ENCODE measurements at places on chromosomes 7 and 10. TPM values are rescaled to one million over a fixed set of nuclear protein-coding genes. Genes with fewer than 3 reads are reported as not detected.

DNA sequence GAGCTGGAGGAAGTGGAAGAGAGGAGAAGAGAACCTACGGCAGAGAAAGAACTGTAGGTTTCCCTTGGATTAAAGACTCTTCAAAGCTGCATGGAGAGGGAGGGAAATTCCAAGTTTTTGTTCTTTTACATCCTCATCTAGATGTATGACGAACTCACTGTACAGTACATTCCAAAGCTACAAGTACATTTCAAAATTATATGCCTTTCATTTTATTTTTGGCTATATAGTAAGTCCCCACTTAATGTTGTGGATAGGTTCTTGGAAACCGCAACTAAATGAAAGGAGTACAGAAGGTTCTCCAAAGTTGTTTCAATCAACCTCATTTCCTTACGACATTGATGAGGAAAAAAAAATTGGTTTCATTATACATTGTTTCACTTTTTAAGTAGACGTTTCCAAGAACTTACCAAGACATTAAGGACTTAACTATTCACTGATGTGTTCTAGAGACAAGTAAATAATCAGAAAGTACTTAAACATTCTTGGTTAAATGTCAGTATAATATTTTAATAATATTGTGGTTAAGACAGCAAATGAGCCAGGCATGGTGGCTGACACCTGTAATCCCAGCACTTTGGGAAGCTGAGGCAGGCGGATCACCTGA, 16.1 kb upstream of the JMJD1C start:
- DNase-seq = no peak

- DNase-seq = no peak
Measured at GRCh38 chr7:121941830-121942229, 68.9 kb downstream of the PTPRZ1 start.

The ZNF239 gene
- 5.3 TPM for total RNA-seq

- DNase-seq = no peak
Measured at GRCh38 chr7:100476903-100477870, 1.8 kb downstream of the TSC22D4 start.

The SLC16A12 gene
- not detected for total RNA-seq

The TIMM23 gene
- 93.7 TPM for total RNA-seq

DNA sequence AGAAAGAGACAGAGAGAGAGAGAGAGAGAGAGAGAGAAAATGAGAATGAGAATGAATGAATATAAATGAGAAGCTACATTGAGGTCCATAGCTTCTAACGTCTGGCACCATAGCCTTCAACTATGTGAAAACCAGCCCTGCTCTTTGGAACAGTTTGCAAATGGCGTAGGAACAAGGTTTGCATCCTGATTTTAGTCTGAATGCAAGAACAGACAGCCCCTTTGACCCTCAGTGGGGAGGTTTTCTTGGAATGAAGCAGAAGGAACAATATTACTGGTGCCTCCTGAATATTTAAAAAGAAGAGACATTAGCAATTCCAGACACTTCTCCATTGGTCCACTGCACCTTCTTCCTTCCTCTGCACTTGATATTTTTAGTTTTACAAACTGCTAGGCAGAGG, 23.0 kb downstream of the LHPP start:
- no peak for DNase-seq

GRCh38 chr7:98162758-98163157, 48.5 kb upstream of the BHLHA15 start:
- no peak for DNase-seq

The LLCFC1 gene
- total RNA-seq = not detected

All from HFFc6 (cell line).